ENCODE measurements at places on chromosomes 16 and 17.

DNA sequence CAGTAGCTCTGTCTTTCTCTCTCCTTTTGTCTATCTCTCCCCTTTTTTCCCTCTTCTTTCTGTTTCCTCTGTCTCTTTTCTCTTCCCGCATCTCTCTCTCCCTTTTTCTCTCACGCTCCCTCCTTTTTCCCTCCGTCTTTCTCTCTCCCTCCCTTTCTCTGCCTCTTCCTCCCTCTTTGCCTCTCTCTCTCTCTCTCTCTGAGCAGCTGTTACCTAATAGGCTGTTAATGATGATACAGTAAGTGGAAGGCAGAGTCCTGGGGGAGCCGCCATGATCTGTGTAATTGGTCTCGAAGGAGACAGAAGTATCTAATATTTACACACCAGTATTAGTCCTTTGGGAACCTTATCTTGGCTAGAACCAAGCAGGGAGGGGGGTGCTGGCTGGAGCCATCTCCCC is 136.1 kb upstream of the CIBAR2 start:
- DNase-seq: no peak

GRCh38 chr16:85614338-85615013 is 1.4 kb downstream of the GSE1 start:
- DNase-seq: no peak

DNA sequence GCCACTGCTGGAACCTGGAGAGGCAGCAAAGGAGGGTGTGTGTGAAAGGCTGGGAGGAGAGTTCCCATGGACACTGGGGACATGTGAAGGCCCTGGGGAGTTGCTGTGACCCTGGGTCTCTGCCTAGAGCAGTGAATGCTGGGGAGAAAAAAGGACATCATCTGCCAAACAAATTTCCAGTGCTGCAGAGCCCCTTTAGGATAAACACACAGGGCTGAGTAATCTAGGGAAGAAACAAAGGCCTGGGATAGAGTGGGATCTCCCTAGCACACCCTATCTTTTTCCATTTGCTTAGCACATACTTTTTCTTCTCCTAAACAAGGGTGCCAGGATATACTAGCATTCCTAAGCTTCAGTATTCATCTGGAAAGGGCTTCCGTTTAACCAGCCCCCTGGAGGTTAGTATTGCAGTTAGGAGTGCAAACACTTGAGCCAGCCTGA is 3.3 kb upstream of the HIGD1B start:
- no peak for DNase-seq

- DNase-seq: no peak
Observed at GRCh38 chr17:45248132-45248957, 13.5 kb downstream of the SPATA32 start.

DNA sequence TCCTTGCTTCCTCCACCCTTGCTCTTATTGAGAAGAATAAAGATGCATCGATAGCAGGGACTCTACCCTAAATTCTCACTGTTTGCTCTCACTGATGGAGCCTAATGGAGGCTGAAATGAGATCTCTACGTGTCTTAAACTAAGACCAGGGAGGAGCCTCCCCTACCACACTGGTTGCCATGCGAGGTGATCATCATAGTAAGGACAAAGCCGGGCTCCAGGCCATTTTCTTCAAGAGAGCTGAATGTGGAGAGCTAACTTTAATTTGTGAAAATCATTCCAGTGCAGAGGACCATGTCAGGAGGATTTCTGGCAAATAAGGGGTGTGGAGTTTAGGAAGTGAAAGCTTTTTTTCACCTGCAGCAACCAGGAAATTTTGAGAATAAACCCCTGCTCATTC is 5.6 kb downstream of the CDH11 start:
- no peak for DNase-seq

GRCh38 chr17:45077643-45078042 is 16.5 kb downstream of the NMT1 start:
- no peak for DNase-seq

DNA sequence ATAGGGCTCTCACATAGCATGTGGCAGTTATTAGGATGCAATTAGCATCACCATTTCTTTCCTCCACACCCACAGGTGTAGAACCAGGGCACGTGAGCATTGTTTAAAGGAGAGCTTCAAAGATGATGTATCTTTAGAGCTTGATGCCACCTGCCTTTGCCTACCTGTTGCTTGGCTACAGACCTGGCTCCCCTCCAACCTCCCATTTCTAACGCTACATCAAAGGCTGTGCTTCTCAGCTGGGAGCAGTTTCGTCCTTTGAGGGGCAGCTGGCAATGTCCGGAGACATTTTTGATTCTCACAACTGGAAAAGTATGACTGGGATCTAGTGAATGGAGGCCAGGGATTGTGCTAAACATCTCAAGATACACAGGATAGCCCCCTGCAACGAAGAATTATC is 78.5 kb upstream of the CLEC3A start:
- DNase-seq: no peak

Data from NCI-H1694 (cell line).